IPS-NIHi11 (cell line): ENCODE measurements at places on chromosomes 13 and 19.
A peak's percentile ranks its signal among the peaks of the same experiment; 100 is the strongest.

DNA sequence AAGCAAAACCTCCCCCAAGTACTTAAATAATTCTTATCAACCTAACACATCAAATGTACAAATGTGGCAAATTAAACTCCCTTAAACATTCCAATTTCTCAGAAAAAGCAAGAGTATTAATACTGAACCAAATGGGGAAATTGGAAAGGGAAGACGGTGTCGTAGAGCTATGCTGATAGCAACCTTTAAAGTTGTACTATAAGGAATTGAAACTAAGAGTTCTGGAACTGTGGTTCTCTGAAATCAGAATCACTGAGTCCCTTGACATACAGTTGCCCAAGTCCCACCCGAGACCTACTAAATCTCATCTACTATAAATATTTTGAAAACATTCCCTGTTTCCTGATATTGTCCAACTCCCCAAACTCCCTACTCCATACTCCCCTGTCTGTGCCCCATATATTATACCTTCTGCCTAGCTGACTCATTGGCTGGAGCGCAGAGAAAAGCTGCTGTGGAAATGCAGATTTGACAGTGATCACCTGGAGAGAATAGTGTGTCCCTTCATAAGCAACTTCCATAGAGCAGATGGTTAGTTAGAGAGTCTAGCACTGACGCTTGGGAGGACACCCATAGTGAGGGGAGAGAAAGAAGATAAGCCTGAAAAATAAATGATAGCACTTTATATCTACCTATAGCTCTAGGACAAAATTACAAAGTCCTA is 51.4 kb upstream of the ITM2B start:
- no peak for DNase-seq

DNA sequence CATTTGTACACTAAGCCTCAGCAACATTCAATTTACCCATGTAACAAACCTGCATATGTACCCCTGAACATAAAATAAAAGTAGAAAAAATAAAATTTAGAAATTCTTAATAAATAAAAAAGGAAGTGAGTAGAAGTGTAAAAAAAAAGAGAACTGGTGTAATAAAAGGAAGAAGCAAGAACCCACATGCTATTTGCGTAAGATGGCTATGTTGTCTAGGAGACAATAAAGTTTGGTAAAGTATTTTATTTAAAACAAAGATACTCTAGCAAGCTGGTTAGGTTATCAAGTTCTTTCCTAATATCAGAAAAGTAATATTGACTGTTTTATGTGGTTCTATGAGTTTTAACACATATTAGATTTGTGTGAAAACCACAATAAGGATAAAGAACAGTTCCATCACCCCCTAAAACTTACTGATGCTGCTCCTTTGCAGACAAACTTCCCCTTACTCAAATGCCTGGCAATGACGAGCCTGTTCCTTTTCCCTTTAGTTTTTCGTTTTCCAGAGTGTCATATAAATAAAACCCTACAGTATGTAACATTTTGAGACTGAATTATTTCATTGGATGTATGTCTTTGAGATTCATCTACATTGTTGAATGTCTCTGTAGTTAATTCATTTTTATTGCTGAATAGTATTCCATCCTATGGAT is 98.9 kb downstream of the TNFSF13B start:
- no peak for DNase-seq

DNA sequence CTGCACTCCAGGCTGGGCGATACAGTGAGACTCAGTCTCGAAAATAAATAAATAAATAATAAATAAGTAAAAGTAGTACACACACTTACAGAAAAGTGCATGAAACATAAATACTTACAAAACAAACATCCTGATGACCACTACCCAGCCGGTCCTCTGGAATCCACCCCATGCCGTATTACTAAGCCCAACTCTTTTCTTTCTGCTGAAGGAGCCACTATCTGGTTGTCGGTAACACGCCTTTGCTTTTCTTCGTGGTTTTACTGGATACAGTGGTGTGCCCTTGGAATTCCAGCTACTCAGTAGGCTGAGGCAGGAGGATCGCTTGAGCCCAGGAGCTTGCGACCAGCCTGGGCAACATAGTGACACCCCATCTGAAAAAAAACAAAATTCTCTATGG is 39.4 kb downstream of the CELF5 start:
- DNase-seq, result no peak

GRCh38 chr13:48978942-48979601 is 3.4 kb downstream of the FNDC3A start:
- DNase-seq, result no peak

- DNase-seq, result peak; percentile 37
Observed at GRCh38 chr13:52195401-52195837, 36.0 kb upstream of the NEK3 start.

DNA sequence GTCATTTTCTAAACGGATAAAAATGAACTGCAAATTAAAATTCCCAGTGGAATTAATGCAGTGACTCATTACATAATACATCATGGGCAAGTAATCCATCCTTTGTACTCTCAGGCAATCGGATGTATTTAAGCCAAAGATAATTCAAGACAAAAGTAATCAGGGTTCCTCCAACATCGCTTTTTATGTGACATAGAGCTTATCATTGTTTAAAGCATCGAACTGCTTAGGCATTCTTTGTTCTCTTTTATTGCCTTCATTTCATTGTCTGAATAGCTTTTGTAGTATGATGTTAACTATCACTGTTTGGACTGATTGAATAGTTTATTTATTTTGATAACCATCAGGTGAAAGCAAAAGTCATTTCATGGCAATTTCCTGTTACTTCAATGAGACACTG is 209.4 kb downstream of the ITGBL1 start:
- DNase-seq, result no peak

DNA sequence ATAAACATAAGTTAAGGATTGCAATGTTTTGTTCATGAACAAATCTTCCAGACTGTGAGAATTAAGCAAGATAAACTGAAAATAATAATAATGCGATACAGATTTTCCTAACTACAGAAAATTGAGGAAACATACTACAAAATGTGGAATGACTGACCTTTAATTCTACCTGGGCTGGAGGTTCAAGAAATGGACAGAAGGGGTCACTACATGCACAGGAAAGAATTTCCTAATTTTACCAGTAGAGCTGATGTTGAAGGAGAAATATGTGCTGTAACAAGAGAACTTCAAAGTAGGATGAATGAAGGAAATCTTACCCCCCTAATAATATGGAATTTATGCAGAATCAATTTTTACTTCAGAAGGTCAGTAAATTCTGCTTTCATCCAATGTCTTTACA is 62.3 kb downstream of the ZNF627 start:
- no peak for DNase-seq

GRCh38 chr13:103067751-103068555 is 1.7 kb upstream of the SLC10A2 start:
- peak; percentile 58 for DNase-seq

- no peak for DNase-seq
Observed at GRCh38 chr13:47886314-47886713, 114.8 kb downstream of the SUCLA2 start.

DNA sequence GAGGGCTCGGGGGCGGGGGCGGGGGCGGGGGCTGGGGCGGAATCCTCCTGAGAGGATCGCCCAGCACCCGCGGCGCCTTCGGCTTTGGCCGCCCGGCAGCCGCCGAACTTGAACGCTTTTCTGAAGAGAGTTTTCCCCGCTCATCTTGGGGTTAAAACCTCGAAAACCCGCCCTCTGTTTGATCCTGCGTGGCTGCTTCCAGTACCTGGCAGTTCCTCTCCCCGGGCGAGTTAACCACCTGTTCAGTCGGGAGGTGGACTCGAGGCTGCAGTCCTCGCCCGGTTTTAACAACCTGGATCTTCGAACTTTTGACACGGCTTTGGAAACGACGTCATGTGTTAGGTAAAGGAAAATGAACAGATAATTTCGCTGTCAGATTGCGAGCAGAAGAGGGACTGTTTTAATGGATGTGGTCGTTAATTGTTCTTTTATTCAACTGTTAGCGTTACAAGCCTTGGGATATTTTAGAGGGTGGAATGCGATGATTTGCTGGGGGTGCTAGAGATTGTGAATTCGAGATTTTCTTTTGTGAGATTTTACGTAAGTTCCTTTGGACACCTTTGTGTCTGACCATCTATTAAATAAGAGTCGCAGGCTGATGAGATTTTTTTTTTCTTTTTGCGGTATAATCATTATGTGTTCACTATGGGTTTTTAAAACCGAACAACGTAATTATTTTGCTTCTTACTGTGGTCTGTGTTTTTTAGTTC is 1.0 kb downstream of the FNDC3A start:
- DNase-seq, result no peak

DNA sequence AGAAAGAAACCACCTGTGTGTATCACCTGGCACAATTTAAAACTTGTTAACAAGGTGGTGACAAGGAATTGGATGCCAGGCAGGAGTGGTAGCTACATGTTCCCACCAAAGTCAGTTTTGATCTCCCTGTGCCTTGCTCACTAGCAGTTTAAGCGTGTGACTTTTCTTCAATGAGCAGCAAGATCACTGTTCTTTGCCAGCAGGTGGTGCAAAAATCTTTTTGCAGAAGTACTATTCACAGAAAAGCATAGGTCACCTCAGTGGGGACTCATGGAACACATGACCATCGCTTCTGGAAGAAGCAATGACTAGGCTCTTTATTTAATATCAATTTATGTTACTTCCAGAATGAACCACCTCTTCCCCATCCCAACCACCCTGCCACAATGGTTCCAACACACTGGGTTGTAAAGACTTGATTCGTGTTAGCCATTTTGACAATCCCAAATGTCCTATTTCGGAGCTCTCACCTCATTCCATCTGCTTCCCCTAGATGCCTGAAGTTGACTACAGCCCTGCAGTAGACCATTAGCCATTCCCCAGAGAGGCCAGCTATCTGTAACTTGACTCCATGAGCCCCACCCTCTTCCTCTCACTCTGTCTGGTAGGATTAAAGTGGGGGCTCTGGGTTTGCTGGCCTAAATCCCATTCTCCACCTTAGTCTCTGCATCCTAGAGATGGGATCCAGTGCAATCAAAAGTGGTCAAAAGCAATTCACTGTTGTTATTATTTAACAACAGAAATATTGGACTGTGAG is 59.1 kb upstream of the TNFRSF19 start:
- peak; percentile 35 for DNase-seq

DNA sequence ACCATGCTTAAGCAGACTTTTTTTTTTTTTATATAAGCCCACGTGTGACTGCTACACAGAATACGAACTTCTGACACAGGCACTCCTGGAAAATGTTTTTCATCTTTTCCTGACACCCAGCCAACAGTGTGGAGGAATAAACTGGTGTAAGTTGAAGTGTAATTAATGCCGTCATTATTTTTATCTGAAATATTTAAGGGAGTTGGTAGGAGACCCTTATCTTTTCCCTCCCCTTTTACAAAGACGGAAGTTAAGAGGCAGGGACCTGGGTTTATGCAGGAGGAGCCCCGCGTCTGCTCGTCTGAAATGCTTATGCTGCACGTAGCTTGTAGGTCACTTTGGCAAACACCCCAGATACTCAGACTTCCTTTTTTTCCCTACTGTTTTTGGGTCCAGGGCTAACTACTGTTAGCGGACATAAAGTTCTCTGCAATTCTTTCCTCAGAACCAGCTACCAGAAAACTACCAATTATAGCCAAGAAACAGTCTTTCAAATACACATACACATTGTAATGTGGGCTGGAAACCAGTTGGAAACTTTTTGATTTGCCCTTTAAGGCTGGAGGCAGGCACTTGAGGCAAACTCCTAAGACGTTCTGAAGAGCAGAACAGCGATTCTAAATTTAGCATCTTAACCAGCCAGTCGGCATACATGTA is 50.8 kb downstream of the EFNB2 start:
- no peak for DNase-seq

- DNase-seq, result no peak
Observed at GRCh38 chr13:28128030-28128429, 10.3 kb upstream of the PAN3 start.

GRCh38 chr13:39282400-39282972 is 244.2 kb downstream of the NHLRC3 start:
- DNase-seq, result no peak

DNA sequence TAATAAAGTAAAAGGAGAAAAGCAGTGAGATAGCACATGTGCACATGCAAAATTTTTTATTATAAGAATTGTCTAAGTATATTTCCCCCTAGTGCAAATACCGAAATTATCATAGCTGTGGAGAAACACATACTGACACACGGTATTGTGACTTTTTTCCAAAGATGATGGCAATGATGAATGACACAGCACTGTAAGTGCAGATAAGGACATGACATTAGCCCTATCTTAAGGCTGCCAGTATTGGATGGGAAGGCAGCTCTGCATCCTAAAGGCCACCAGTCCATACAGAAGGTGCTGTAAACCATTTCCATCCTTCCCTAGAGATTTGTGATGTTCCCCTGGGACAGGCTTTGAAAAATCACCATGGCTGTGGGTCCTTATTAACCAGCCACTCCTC is 11.5 kb upstream of the MICU2 start:
- DNase-seq, result no peak

GRCh38 chr13:77422724-77423123 is 95.8 kb upstream of the MYCBP2 start:
- DNase-seq, result no peak

- DNase-seq, result no peak
Observed at GRCh38 chr19:41443813-41444455, 978 bp downstream of the ERICH4 start.

DNA sequence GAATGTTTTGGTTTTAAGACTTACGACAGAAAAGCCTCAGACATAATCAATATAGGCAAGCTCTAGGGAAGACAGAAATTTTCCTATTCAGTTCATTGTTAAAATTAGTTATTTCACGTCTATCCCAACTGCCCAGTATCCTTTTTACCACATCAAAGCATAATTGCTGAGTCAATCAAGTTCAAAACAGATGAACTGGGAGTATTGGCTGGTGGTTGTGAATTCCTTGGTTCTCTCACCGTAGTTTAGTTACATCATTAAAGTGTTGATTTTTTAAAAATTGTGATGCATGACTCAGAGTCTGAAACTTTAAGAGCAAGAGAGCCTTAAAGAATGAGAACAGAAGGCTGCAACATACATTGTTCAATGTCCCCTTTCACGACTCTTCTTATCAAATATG is 143.3 kb upstream of the FREM2 start:
- DNase-seq, result no peak

GRCh38 chr13:74068471-74068870 is 65.7 kb downstream of the KLF12 start:
- DNase-seq, result no peak

- DNase-seq, result no peak
Observed at GRCh38 chr19:51448411-51449016, 9.7 kb downstream of the SIGLEC8 start.

DNA sequence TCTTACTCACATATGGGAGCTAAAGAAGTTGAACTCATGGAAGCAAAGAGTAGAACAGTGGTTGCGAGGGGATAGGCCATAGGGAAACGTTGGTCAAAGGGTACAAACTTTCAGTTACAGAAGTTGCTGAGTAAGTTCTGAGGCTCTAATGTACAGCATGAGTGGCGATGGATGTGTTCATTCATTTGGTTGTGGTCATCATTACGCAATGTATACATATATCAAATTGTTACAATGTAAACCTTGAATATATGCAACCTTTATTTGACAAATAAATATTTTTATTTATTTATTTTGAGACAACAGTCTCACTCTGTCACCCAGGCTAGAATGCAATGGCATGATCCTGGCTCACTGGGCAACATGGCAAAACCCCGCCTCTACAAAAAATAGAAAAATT is 38.7 kb downstream of the ZIC5 start:
- DNase-seq, result no peak

- no peak for DNase-seq
Observed at GRCh38 chr13:41995946-41996345, 35.0 kb upstream of the VWA8 start.

GRCh38 chr13:29993716-29994488 is 143.5 kb upstream of the UBL3 start:
- DNase-seq, result no peak

- DNase-seq, result no peak
Observed at GRCh38 chr13:27474751-27475268, 24.4 kb upstream of the MTIF3 start.

GRCh38 chr13:60584976-60585375 is 188.0 kb downstream of the TDRD3 start:
- DNase-seq, result peak; percentile 27
